ENCODE measurements at places on chromosomes 12 and 14.

- no peak for DNase-seq
These were observed 84.7 kb upstream of the RFX4 start for GRCh38 chr12:106498056-106498455.

DNA sequence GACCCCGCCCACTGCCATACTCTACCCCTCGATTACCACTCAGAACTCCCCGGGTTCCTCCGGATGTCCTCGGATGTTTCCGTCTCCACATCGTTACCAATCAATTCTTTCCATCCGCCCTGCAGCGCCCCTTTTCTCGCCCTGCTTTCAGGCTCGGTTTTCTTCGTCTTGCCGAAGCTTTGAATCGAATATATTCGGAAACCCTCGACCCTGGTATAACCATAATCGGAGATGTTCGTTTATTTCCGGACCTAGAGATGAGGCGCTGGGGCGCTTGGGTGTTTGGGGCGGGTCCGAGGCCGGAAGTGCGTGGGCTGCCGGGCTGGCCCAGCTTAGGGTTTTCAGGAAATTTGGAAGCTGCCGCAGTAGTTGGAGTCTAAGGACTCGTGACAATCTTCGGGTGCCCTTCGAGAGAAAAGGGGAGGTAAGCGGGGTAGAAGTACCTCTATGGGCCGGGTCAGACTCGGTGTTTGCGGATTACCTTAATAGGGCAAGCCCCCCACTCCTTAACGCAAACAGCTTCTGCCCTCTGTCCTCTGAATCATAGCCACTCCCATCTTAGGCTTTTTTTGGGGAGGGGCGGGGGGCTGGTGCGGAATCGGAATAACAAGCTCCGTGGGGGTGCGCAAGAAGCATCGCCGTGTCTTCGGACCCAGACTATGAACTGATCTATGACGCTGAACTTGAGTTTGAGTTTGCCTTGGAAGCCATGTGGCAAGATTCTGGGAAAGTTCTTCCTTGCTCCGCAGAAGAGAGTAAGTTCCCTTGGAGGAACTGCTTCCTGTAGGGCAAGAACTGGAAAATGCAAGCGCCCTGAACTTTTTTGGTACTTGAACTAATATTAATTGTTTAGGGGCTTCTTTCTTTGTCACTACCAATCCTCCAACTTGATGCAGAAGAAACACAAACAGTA, at the start of gene C14orf119:
Gene C14orf119, plus strand, starts transcription at position 310 of the 913 bp plus-strand sequence. CDS start 2,154 bp downstream, outside the sequence.
- DNase-seq: peak; percentile 99

- no peak for DNase-seq
These were observed 19.7 kb upstream of the NR1H4 start for GRCh38 chr12:100453951-100454350.

DNA sequence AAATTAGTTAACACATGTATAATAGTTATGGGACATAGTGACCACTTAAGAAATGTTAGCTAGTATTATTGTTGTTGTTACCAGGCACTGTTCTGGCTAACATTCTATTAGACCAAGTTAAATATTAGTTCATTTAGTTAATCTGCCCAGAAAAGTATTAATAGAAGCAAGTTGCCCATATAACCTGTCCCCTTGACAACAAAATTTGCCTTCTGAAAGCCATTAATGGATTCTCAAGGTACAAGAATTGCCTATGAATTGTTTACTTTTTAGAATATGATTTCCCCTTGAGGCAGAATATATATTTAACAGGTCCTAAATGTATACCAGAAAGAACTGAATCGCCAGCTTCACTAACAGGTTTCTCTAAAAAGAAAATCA, 167.3 kb upstream of the TMCC3 start:
- no peak for DNase-seq

DNA sequence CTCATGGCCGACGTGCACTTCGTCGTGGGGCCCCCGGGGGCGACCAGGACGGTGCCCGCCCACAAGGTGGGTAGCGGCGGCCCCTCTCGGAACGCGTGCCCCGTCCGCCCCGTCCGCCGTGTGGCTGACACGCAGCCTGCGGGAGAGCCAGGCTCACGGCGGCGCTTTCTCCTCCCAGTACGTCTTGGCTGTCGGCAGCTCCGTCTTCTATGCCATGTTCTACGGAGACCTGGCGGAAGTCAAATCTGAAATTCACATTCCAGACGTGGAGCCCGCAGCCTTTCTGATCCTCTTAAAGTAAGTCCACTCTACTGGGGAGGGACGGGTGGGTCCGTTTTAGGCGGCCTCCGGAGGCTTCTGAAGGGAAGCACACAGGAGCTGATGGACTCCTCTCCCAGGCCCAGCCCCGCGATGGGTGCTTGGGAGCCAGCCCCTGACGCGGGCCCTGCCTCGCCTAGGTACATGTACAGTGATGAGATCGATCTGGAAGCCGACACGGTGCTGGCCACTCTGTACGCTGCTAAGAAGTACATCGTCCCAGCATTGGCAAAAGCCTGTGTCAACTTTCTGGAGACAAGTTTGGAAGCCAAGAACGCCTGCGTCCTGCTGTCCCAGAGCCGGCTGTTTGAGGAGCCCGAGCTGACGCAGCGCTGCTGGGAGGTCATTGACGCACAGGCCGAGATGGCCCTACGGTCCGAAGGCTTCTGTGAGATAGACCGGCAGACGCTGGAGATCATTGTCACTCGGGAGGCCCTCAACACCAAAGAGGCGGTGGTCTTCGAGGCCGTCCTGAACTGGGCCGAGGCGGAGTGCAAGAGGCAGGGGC, 1.1 kb downstream of the BTBD6 start:
- DNase-seq: no peak

All from stimulated activated CD8-positive, alpha-beta memory T cell treated with anti-CD3 and anti-CD28 coated beads, Interleukin-12 subunit alpha, Interleukin-12 subunit beta, amount 100 ng/mL, for 1 hour (primary cell).